ENCODE measurements at places on chromosomes 6 and 20. TPM values are rescaled to one million over a fixed set of nuclear protein-coding genes. Genes with fewer than 3 reads are reported as not detected.

SLC17A2 gene
- 0.58 TPM for polyA plus RNA-seq

BPI gene
- polyA plus RNA-seq: 0.74 TPM

TFAP2C gene
- 1.2 TPM for polyA plus RNA-seq

DNA sequence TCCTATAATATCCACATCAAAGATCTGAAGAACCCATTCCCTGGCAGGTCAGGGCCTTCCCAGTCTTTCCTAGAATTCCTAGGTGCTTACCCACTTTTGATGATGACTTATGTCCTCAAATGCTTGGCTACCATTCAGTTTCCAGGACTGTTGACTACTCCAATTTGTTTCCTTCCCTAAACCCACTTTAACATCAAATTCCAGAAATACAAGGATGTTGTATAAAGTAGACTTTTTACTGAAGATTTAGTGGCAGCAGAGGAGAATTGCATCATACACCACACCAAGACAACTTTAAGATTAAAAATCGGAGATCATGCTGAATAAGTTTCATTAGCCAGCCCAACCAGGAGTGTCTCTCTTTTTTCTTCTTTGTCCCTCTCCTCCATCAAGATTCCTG is 203.3 kb upstream of the LAMP5 start:
- no peak for DNase-seq

- no peak for DNase-seq
These were observed 47.0 kb downstream of the ENPP1 start for GRCh38 chr6:131854803-131855202.

ELOVL2 gene
- polyA plus RNA-seq: 7.2 TPM

DNA sequence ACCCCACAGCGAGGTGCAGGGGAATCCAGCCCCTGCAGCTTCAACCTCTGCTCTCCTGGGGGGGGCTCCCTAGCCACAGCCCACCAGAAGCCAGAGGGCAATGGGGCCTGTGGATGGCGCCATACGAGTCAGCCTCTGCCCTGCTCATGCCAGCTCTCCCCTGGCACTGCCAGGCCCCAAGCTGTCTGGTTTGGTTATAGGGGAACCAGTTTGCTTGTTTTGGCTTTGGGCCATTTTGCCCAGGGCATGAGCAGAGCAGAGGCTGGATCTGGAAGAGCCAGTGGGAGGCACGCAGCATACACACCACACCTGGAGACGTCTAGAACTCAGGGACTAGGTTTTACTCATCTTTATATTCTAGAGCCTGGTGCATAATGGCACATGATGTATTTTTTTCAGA is 66.7 kb upstream of the SLC22A16 start:
- no peak for DNase-seq

DNA sequence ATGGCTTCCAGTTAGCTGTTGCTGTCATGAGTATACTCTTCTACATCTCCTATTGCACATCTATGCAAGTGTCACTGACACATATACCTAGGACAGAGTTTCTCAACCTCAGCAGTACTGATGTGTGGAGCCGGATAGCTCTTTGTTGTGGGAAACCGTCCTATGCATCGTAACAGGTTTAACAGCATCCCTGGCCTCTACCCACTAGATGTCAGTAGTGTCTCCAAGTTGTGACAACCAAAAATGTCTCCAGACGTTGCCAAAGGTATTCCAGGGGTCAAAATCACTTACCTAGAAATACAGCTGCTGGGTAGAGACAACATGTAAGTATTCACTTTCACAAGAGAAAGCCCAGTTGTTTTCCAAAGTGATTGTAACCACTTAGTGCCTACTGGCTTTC is 637.6 kb downstream of the RNF144B start:
- DNase-seq: peak; percentile 32

GRCh38 chr20:30812739-30813411 is 444.6 kb upstream of the DEFB115 start:
- DNase-seq: no peak

GRCh38 chr6:42049116-42049809 is 1.1 kb upstream of the TAF8 start:
- no peak for DNase-seq

DNA sequence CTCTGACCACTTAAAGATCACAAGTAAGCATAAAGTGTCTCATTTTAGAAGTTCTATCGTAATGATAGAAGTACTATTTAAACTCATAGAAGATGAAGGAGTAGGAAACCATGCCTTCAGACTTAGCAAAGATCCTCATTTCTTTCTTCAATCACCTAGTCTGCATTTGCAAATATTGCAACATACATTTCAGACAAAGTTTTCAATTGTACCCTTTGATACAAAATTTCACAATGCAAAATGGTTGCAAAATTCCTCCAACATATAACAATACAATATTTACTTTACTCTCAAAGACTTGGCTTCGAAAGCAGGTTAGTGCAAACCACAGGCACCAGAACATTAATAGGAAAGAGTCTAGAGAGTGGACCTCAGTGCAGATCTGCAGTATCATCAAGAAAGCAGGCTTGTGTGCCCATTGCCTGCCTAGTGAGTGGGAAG is 16.1 kb upstream of the ROS1 start:
- no peak for DNase-seq

- no peak for DNase-seq
These were observed 7.5 kb downstream of the ATG5 start for GRCh38 chr6:106318061-106318460.

IBTK gene
- 46.5 TPM for polyA plus RNA-seq

- DNase-seq: no peak
These were observed 284.6 kb upstream of the FOXQ1 start for GRCh38 chr6:1027109-1027794.

DNA sequence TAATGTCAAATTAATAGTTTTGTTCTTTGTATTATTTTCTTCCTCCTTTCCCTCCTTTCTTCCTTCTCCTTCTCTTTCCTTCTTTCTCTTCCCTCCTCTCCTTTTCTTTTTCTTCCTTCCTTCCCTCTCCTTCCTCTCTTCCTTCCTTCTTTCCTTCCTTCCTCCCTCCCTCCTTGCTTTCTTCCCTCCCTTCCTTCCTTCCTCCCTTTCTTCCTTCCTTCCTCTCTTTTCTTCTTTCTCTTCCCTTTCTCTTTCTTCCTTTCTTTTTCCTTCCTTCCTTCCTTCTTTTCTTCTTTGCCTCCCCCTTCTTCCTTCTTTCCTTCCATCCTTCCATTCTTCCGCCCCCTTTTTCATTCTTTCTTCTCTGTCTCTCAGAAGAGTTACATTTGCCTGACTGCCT is 518.2 kb upstream of the ID4 start:
- no peak for DNase-seq

DNA sequence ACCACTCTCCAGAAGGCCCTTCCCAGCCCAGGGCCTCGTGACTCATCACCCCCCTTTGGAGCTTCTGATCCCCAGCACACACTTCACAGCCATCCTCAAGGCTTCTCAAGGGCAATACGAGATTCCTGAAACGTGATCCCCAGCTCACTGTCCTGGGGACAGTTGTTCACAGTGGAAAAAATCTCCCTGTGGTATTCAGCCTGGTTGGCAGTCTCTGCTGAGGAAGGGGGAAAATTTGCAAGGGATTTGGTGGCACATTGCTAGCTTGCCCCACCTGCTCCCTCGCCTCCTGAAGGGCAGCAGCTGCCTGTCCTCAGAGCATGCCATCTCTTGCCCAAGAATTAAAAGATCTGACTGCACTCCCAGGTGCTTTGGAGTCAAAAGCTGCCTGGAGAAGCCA is 20.7 kb upstream of the PKHD1 start:
- DNase-seq: no peak

- DNase-seq: no peak
These were observed 360.5 kb downstream of the KIF16B start for GRCh38 chr20:16212790-16213189.

DNA sequence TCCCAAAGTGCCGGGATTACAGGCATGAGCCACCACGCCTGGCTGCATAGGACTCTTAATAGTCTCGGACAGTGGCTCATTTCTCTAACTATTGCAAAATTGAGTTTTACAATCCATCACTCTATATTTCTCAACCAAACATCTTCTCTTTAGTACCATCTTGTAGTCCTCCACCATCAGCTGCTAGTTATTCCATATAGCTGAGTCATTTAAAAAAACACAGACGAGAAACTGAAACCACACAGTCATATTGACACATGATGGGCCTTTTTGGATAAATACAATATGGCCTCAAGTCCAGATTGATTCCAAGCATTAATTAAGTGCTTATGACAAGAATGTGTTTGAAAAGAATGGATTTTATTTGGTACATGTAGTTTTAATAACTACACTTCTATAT is 599.1 kb downstream of the MEI4 start:
- DNase-seq: no peak

SLC24A3 gene
- 3.8 TPM for polyA plus RNA-seq

DNA sequence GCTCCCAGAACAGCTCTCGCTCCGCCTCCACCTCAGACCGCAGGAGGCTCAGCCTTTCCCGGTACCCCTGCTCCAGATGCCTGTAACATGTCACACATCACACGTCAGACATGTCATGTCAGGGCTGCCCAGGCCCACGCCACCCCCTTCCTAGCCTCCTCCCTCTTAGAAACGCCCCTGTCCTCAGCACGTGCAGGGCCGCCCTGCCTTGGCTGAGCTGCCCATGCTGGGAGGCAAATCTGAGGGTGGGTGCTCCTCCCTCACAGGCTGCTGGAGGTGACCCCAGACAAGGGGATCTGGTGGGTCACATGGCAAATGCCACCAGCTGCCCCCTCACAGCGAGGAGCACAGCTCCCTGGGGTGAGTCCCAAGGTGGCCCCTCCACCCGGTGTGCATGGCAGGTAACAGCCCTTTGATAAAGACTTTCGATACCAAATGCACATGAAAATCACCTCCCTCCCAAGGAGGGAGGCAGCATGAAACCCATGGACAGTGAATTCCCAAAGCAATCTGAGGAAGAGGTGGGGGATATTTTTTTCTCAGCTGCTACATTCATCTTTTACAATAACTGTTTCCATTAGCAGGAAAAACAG is 84.1 kb downstream of the GINS1 start:
- DNase-seq: no peak

TRIM15 gene
- polyA plus RNA-seq: 0.13 TPM

DNA sequence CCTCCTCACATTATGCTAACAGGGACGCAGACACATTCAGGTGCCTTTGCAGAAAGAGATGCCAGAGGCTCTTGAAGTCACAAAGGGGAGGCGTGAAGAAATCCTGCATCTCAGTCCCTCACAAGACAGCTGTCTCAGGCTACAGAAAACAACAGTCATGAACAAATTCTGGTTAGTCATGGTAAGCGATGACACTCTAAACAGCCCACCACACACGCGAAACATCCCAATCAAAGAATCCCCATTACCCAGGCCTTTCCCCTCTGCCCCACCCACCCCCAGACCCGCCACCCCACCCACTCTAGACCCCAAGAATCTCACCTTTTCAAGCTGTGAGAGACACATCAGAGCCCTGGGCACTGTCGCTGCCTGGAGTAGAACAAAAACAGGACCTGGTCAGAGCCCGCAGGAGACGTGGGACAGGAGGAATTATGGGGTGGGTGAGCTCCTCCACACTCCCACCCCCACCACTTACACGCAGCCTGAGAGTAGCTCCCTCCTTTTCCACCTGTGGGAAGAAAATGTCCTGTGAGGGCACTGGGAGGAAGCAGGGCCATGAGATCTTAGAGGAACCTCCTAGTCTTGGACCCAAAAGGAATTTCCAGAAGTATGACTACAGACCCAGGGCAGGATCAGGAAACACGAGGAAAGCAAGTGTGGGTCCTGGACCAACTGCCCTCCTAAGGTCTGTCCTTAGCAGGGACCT is 2.7 kb downstream of the HLA-B start:
- DNase-seq: no peak

SLC22A16 gene
- polyA plus RNA-seq: 1.3 TPM

DNA sequence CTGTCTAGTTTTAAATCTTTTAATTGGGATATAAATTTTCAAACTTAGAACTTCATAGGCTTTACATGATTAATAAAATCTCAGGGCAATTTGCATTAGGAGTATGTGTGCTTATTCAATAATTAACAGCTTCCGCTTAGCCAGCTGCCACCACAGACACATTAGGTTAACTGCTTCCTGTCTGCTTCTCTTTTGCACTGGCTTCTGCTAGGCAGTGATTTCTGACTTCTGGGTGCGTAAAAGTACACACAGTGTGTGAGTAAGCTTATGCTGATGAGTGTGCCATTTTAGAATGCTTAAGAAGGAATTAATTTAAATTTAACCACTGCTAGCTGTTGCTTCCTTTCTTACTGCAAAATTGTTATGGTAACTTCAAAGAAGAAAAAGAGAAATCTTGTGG is 73.9 kb downstream of the F13A1 start:
- no peak for DNase-seq

C6orf15 gene
- not detected for polyA plus RNA-seq

SIGLEC1 gene
- 0.58 TPM for polyA plus RNA-seq

HAO1 gene
- polyA plus RNA-seq: not detected

- DNase-seq: no peak
These were observed 7.4 kb upstream of the CD24 start for GRCh38 chr6:106981926-106982325.

DNA sequence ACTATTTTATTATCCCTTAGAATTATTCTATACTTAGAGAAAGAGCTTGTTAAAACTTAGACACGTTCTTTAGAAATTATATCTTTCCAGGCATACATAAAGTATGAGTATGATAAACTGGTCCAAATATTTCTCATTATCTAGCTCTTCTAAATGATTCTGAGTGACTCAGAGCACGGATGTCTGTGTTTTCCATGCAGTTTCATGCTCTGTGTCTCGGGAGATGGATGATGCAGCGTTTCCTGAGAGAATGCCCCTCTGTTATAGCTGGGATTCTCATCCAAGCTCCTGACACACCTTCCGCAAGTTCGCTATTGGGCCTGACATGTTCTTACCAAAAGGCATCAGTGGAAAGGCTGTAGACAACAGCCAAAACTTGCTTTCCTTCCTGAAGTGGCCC is 19.3 kb downstream of the SIRT5 start:
- DNase-seq: no peak

GRCh38 chr6:163193326-163193725 is 221.2 kb upstream of the QKI start:
- DNase-seq: no peak

DNA sequence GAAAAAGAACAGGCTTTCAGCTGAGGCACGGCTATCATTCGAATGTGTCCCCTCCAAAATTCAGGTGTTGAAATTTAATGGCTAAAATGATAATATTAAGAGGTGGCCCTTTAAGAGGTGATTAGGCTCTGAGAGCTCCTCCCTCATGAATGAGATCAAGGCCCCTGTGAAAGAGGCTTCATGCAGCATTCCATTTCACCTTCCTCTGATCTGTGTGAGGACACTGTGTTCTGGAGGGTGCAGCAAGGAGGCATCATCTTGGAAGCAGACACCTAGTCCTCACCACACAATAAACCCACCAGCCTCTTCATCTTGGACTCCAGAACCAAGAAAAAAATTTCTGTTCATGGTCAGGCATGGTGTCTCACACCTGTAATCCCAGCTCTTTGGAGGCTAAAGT is 56.4 kb downstream of the PPP1R14C start:
- DNase-seq: no peak

SIRPB1 gene
- 1.7 TPM for polyA plus RNA-seq

GRCh38 chr6:131182991-131183425 is 47.7 kb downstream of the AKAP7 start:
- no peak for DNase-seq

DNA sequence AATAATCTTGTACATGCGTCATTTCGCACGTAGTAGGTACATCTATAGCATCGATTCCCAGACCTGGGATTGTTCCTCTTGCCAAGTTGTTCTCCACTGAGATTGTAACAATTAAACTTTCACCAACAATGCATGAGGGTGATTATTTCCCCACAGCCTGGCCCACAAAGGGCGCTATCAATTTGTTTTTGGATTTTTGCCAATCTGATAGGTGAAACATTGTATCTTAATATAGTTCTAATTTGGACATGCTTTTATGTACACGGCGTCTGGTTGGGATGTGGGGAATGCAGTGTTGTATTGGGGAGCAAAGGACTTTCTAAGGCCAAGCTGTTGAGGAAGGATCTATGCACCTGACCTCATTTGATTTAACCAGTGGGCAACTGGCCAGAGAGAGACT is 59.5 kb downstream of the VEGFA start:
- no peak for DNase-seq

Measured in left renal cortex interstitium (tissue), 4 donors.